Kidney tubule cell (primary cell): ENCODE measurements at places on chromosomes 2 and 18.

GRCh38 chr18:2848247-2849246 is 1.7 kb downstream of the EMILIN2 start:
- no peak for DNase-seq

DNA sequence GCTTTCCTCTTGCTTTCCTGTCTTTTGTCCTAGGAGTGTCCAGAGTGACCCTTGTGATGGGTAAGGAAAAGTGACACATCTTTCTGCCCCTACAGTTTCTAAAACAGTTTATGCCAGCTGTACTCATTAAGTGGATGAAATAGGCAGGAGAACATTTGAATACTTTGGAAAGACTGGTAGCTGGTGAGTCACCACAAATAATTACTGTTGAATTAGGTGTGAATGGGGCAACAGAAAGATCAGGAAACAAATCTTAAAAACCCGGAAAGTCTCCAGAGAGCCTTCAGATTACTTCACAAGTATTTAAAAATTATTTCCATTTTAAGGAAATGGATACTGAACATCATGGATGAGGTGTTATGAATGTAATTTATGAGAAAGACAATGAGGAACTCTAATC is 278.5 kb downstream of the CLIP4 start:
- no peak for DNase-seq

- no peak for DNase-seq
Observed at GRCh38 chr2:117953231-117953630, 60.6 kb downstream of the CCDC93 start.

DNA sequence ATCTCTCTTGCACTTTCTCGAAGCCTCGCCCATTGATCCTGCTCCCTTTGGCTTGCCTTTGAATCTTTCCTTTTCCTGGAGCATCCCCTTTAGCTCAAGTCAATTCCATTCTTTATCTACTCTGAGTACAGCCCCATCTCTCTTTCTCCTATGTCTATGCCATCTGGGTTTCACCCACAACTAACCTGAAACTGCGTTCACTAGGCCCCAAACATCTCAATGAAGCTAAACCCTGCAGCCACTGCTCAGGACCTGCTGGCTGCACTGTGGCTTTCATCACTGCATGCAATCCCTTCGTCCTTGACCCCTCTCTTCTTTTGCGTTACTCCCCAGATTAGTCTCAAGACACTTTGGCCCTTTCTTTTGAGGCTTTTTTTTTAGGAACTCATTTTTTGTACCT is 81.6 kb upstream of the CYRIA start:
- DNase-seq = no peak

DNA sequence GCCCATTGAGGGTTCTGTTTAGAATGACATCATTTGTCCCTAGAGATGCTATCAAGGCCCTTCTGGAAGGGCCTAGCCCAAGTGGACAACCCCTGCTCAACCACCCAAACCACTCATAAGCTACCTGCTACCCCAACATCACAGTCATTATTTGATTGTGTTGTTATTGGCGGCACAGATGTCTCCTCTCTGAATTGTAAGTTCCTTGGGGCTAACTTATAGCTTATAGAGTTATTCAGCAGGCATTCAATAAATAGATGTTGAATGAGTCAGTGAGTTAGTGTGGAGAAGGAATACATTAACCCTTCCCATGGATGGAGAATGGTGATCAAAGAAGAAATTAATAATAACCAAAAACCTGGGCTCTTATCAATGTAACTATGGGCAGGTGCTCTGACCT is 80.0 kb downstream of the ACAA2 start:
- DNase-seq = no peak

DNA sequence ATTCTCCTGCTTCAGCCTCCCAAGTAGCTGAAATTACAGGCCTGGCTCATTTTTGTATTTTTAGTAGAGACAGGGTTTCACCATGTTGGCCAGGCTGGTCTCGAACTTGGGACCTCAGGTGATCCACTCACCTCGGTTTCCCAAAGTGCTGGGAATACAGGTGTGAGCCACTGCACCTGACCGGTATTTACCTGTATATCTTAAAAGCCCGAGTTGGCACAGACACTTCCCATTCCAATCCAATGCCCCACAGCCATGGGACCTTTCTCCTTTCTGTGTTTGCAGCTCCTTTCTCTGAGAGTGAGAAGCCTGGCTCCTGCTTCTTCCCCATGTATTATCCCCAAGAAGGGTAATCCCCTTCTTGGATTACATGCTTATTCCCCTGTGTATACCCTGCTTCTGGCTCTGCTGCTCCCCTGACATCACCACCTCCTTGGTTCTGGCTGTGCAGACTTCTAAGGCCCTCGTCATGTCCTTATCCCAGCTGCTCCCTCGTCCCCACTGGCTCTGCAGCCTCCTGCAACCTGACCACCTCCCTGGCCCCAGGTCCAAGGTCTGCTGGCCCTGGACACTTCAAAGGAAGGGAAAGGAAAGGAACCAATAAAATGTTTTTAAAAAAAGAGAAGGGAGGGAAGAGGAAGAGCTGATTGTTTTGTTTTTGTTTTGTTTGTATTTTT is 52.8 kb downstream of the INPP5D start:
- DNase-seq = no peak

- DNase-seq = no peak
Observed at GRCh38 chr2:121906170-121906569, 150.7 kb downstream of the TSN start.

DNA sequence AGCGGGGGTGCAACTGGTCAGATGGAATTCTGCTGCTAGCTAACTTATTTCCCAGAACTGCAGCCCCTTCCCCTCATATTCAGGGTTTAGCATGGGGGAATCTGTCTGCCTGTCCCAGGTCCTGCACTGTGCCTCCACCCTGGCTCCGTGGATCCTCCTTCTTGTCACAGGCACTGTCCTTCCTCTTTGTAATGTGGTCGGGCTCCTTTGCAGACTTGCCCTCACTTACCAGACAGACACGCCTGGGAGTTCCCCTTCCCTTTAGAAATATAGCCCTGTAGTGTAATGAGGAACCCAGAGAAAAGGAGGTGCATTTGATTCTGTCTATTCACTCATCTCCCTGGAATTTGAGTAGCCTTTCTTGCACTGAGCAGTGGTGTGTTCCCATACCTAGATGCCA is 108.7 kb downstream of the TRIM43 start:
- DNase-seq = peak; percentile 71

DNA sequence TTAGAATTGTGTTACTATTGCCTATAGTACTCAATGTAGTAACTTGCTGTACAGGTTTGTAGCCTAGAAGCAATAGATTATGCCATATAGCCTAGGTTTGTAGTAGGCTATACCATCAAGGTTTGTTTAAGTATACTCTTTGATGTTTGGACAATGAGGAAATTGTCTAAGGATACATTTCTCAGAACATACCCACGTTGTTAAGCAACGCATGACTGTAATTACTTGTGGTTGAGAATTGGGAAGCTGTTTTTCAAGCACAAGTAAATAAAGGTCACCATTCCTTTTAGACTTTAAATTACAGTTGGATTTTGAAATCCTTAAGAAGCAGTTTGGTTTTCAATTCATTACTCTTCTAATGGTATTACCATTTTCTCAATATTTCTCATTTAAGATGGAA is 89.8 kb upstream of the KCNH7 start:
- peak; percentile 30 for DNase-seq

- no peak for DNase-seq
Observed at GRCh38 chr2:199470361-199470671, 12.6 kb upstream of the SATB2 start.

DNA sequence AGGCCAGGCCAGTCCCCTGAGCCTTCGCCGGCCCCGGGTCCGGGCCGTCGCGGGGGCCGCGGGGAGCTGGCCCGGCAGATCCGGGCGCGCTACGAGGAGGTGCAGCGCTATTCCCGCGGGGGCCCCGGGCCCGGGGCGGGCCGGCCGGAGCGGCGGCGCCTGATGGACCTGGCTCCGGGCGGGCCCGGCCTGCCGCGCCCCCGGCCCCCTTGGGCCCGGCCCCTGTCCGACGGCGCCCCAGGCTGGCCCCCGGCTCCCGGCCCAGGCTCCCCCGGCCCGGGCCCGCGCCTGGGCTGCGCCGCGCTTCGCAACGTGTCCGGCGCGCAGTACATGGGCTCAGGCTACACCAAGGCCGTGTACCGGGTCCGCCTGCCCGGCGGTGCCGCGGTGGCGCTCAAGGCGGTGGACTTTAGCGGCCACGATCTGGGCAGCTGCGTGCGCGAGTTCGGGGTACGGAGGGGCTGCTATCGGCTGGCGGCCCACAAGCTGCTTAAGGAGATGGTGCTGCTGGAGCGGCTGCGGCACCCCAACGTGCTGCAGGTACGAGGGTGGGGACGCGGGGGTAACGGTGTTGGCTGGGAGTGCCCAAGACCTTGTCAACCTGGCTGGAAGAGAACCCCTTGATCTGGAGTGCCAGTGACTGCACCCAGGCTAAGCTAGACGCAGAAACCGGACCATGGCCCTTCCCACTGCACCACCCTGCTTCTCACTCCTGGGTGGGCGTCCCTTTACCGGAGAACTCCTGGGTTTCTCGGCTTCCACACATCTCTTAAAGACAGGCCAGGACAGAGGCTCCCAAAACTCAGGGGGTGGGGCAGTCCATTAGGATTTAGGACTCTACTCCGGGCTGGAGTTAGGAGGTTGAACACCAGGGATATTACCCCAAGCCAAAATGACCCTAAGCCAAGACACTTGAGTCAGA is 739 bp downstream of the PKDCC start:
- no peak for DNase-seq
